ENCODE measurements at places on chromosomes 5 and 9. TPM values are rescaled to one million over a fixed set of nuclear protein-coding genes. Genes with fewer than 3 reads are reported as not detected.
A peak's percentile ranks its signal among the peaks of the same experiment; 100 is the strongest.

DNA sequence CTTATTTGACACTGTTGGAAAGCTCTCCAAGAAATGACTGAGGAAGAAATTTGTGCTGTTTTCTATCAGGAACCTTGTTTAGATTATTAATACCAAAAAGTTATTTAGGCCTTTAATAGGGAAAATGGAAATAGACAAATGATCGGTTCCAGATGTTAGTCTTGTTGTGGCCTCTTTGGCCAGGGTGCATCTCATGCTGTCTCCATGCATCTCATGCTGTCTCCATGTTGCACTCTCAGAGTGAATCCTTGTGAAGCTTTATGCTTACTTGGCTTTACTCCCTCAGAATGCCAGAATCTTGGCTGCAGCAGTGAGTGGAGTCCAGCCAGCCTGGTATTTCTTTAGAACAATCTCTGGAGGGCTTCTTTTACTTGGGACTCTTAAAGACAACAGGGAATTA is 185.5 kb downstream of the ARHGAP26 start:
- DNase-seq: peak; percentile 67
- H3K4me1 ChIP-seq: peaks cover 19% of the 10 kb centered on the region
- H3K4me3 ChIP-seq: no peak overlapping the region
- no peaks in the 10 kb centered on the region for H3K36me3 ChIP-seq
- H3K27ac ChIP-seq: no peak overlapping the region

The CCIN gene
- total RNA-seq: 1.3 TPM

- peak overlapping the region; percentile 74 for H3K4me3 ChIP-seq
- H3K27ac ChIP-seq: peak overlapping the region; percentile 94
- H3K4me1 ChIP-seq: peaks cover 31% of the 10 kb centered on the region
- no peaks in the 10 kb centered on the region for H3K27me3 ChIP-seq
- DNase-seq: no peak
These were observed 536 bp upstream of the PPIC start for GRCh38 chr5:123037104-123037418.

- DNase-seq: no peak
- H3K36me3 ChIP-seq: no peaks in the 10 kb centered on the region
- no peak overlapping the region for H3K27ac ChIP-seq
- H3K4me3 ChIP-seq: no peak overlapping the region
- no peaks in the 10 kb centered on the region for H3K4me1 ChIP-seq
- no peaks in the 10 kb centered on the region for H3K27me3 ChIP-seq
These were observed 32.8 kb upstream of the SMIM32 start for GRCh38 chr5:136225796-136226195.

GRCh38 chr5:27788184-27788583 is 749.8 kb upstream of the CDH9 start:
- H3K4me1 ChIP-seq: no peaks in the 10 kb centered on the region
- no peak overlapping the region for H3K27ac ChIP-seq
- H3K27me3 ChIP-seq: no peaks in the 10 kb centered on the region
- no peak overlapping the region for H3K4me3 ChIP-seq
- DNase-seq: no peak
- H3K36me3 ChIP-seq: no peaks in the 10 kb centered on the region

The CCDC69 gene
- total RNA-seq: 36.2 TPM

DNA sequence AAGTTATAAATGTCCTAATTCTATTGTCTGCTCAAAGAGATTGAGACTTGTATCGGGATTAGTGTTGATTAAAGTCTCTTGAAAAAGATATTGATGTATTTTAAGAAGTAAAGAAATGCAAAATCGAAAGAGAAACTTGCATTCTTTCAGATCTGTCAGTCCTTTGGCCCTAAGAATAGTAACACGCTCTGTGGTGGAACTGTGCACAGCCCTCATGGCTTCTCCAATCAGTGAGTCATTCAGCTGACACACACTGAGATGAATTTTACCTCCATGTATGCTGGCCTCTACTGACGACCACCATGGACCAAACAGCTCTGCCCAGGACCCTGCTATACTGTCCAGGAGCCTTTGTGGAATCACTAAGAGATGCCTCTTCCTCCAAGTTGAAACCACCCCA is 232.4 kb downstream of the ESM1 start:
- H3K4me1 ChIP-seq: no peaks in the 10 kb centered on the region
- no peak for DNase-seq
- no peak overlapping the region for H3K27ac ChIP-seq
- no peaks in the 10 kb centered on the region for H3K27me3 ChIP-seq
- H3K36me3 ChIP-seq: no peaks in the 10 kb centered on the region

DNA sequence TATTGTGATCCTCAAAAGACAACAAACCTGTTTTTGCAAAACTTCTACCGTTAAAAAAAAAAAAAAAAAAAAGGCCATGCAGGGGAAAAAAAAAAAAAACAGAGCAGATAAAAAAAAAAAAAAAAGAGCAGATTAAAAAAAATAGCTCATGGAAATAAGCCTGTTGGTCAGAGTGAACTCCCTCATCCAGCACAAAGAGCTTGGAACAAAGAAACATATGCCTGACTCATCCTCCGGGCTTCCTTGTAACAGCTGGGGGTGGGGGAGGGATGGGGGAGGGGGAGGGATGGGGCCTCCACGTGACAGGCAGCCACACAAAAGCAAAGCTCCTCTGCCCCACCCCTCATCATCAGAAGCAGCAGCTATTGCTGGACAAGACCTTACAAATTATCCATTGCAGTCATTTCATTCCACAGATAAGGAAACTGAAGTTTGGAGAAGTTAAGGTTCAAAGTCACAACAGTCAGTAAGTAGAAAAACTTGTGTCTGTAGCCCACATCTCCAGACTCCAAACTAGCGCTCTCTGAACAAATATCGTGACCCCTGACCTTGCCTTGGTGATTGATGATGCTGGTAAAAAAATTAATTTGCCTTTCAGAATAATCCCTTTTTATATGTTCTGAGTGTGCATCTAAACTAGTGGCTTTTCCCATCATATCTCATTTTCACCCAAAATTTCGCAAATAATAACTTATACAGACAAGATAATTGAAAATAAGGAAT is 38.9 kb downstream of the SLC35D2 start:
- no peak overlapping the region for H3K4me3 ChIP-seq
- H3K36me3 ChIP-seq: peaks cover 38% of the 10 kb centered on the region
- no peak overlapping the region for H3K27ac ChIP-seq
- peaks cover 17% of the 10 kb centered on the region for H3K4me1 ChIP-seq
- H3K27me3 ChIP-seq: no peaks in the 10 kb centered on the region

DNA sequence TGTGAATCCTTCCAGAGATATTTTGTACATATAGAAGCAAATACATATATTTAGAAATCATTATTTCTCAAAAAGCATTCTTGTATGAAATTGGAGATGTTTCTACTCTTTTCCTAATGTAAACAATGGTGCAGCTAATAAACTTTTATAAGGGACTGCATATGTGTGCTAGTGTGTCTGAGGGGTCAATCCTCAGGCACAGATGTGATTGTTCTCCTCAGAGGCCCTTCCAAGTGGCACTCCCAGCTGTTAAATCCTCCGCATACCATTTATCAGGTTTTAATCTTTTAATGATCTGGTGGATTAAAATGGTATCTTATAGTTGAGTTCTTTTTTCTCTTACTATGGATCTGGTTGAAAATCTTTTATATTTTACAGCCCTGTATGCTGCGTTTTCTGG is 5.6 kb upstream of the OMD start:
- DNase-seq: no peak
- no peaks in the 10 kb centered on the region for H3K36me3 ChIP-seq
- no peak overlapping the region for H3K4me3 ChIP-seq
- H3K27me3 ChIP-seq: no peaks in the 10 kb centered on the region
- H3K4me1 ChIP-seq: peaks cover 15% of the 10 kb centered on the region

The TMEFF1 gene
- total RNA-seq: not detected

The ACER2 gene
- 50.0 TPM for total RNA-seq

The NFX1 gene
- total RNA-seq: 46.9 TPM

DNA sequence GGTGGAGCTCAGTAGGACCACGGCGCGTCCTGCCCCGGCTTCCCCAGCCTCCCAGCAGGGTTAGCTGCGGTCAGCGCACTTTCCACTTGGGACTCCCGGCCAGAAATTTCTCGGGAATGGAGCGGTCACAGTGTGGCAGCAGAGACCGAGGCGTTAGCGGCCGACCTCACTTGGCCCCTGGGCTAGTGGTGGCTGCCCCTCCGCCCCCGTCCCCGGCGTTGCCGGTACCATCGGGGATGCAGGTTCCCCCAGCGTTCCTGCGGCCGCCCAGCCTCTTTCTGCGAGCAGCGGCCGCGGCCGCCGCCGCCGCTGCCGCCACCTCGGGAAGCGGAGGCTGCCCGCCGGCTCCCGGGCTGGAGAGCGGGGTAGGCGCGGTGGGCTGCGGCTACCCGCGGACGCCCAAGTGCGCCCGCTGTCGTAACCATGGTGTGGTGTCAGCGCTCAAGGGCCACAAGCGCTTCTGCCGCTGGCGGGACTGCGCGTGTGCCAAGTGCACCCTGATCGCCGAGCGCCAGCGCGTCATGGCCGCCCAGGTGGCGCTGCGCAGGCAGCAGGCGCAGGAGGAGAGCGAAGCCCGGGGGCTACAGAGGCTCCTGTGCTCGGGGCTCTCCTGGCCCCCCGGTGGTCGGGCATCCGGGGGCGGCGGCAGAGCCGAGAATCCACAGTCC is 460 bp downstream of the DMRTA1 start:
- peaks cover 15% of the 10 kb centered on the region for H3K27me3 ChIP-seq
- no peaks in the 10 kb centered on the region for H3K36me3 ChIP-seq
- H3K4me3 ChIP-seq: peak overlapping the region; percentile 76
- peaks cover 11% of the 10 kb centered on the region for H3K4me1 ChIP-seq

The REEP2 gene
- total RNA-seq: 4.5 TPM

DNA sequence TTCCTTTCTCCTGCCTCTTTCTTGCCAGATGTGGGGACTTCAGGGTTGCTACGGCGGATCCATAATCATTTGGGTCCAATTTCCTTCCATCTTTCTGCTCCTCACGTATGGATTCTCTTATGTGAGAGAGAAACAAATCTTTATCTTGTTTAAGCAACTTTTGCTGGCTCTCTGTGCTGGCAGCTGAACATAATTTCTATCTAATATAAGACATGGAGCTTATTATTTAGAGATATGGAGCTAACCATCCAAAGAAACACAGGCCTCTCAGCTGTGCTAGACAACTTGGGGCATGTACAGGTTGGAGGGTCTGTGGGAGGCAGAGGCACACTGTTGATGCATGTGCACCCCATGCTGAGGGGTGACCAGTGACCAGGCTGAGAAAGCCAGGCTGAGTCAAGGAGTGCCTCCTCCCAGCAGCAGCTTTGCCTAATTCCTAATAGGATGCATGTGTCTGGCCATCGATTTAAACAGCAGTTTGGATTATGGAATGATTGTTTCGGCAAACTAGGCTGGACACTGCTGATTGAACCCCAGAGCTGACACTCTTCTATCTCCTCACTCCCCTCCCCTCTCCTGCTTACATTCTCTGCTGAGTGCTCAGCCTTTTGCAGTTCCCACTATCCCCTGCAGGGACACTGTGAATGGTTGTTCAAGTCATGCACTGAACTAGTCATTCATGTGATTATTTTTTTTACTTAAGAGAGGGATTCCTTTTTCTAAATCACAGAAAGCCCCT is 195.8 kb downstream of the ERCC6L2 start:
- H3K4me1 ChIP-seq: peaks cover 66% of the 10 kb centered on the region
- peak overlapping the region; percentile 88 for H3K27ac ChIP-seq
- no peaks in the 10 kb centered on the region for H3K27me3 ChIP-seq
- peak; percentile 73 for DNase-seq
- H3K4me3 ChIP-seq: no peak overlapping the region
- H3K36me3 ChIP-seq: no peaks in the 10 kb centered on the region

- no peak overlapping the region for H3K27ac ChIP-seq
- no peak overlapping the region for H3K4me3 ChIP-seq
- no peak for DNase-seq
- no peaks in the 10 kb centered on the region for H3K36me3 ChIP-seq
- H3K4me1 ChIP-seq: peaks cover 23% of the 10 kb centered on the region
These were observed 125.1 kb downstream of the BARX1 start for GRCh38 chr9:93830012-93830596.

The LMX1B gene
- not detected for total RNA-seq

GRCh38 chr5:75670577-75670976 is 46.7 kb downstream of the POC5 start:
- no peak overlapping the region for H3K27ac ChIP-seq
- no peaks in the 10 kb centered on the region for H3K27me3 ChIP-seq
- peak; percentile 63 for DNase-seq
- H3K4me1 ChIP-seq: peaks cover 18% of the 10 kb centered on the region

DNA sequence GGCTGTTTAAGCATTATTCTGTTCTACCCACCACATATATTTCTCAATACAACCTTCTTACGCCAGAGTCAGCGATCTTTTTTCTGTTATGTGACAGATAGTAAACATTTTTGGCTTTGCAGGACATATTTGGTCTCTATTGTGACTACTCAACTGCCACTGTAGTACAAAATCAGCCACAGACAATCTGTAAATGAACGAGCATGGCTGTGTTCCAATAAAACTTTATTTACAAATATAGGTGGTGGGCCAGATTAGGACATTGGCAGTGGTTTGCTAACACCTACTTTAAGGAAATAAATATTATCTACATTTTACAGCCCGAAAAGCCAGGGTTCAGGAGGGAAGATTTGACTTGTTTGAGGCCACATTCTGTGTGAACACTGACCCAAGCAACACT is 40.2 kb upstream of the FBXW11 start:
- no peak overlapping the region for H3K4me3 ChIP-seq
- no peak overlapping the region for H3K27ac ChIP-seq
- no peaks in the 10 kb centered on the region for H3K27me3 ChIP-seq

DNA sequence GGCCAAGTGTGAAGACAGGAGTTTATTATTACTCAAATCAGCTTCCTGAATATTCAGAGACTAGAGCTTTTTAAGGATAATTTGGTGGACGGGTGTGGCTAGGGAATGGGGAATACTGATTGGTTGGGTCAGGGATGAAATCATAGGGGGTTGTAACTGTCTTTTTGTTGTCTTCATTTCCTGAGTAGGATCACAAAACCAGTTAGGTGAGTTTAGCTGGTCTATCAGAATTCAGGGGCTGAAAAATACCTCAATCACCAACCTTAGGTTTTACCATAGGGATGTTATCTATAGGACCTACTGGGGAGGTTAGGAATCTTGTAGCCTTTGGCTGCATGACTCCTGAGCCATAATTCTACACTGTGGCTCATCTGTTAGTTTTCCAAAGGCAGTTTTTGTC is 235.8 kb downstream of the YTHDC2 start:
- no peak overlapping the region for H3K4me3 ChIP-seq
- H3K27ac ChIP-seq: no peak overlapping the region
- H3K36me3 ChIP-seq: no peaks in the 10 kb centered on the region
- no peak for DNase-seq
- H3K27me3 ChIP-seq: no peaks in the 10 kb centered on the region

DNA sequence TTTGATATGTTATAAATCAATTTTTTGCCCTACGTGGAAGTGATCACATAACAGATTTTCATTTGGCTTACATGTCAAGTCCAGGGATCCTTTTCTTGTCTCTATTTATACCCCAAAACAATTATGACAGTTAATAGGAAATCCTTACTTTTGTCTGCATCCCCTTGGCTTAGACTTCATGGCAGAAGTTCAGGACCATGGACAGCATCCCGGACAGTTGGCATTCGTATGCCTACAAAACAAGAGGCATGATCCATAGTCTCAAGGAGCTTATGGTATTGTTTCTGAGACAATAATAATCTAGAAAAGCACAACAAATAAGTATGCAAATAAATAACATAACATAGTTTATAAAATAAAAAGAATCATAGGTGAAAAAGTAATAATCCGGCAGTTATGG is 214.3 kb upstream of the GRIA1 start:
- no peaks in the 10 kb centered on the region for H3K27me3 ChIP-seq
- H3K4me1 ChIP-seq: no peaks in the 10 kb centered on the region
- H3K4me3 ChIP-seq: no peak overlapping the region
- DNase-seq: no peak

The LIFR gene
- total RNA-seq: 181 TPM

GRCh38 chr5:124583469-124584350 is 162.7 kb downstream of the ZNF608 start:
- H3K4me1 ChIP-seq: peaks cover 13% of the 10 kb centered on the region
- H3K4me3 ChIP-seq: no peak overlapping the region
- no peaks in the 10 kb centered on the region for H3K27me3 ChIP-seq

The PCDHA5 gene
- not detected for total RNA-seq

GRCh38 chr5:9168791-9169556 is 376.9 kb downstream of the SEMA5A start:
- no peak overlapping the region for H3K4me3 ChIP-seq
- no peak overlapping the region for H3K27ac ChIP-seq
- no peaks in the 10 kb centered on the region for H3K27me3 ChIP-seq
- no peaks in the 10 kb centered on the region for H3K36me3 ChIP-seq
